Stimulated activated CD8-positive, alpha-beta memory T cell treated with anti-CD3 and anti-CD28 coated beads, Interleukin-4, amount 100 ng/mL, for 1 hour (primary cell): ENCODE measurements at places on chromosomes 11 and 22.

- no peak for DNase-seq
Measured at GRCh38 chr11:76023236-76024068, 182.8 kb downstream of the WNT11 start.

DNA sequence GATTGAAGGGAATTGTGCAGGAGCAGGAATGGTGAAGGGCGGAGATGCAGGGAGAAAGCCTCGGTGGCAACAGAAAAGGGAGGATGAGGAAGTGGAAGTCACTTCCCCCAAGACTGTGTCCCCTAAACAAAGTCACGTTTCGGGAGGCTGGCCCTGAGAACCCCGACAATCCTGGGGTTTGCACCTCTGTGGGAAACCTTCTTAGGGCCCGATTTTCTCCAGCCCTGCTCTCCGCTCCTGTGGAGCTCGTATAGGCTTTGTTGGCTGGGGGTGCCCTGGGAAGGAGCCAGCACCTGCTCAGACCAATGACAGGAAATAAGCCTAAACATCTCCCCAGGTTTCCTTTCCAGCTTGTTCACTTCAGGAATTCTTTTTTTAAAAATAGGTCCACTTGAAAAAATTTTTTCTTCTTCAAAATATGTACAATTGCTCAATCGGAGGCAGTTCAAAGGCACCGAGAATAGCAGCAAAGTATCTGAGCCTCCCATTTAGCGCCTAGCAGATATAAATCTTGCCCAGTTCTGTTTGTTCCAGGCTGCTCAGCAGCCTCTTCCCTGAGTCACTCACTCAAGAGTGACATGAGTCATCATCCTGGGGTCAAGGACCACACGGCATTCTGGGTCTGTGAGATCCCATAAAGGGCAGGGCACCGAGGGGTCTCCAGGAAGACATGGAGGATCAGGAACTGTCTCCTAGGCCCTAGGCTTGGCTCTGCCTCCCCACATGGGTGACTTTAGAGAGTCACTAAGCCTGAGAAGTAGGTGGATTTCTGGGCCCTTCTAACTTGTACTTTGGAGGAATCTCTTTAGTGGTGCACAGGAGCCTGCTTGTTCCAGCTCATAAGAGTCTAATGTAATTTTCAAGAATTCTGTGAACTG lies 34.0 kb downstream of the IRAG1 start:
- DNase-seq: no peak

- no peak for DNase-seq
Measured at GRCh38 chr11:42169191-42169590, 709.7 kb upstream of the LRRC4C start.

- DNase-seq: no peak
Measured at GRCh38 chr11:111743700-111744099, 22.5 kb downstream of the PPP2R1B start.

DNA sequence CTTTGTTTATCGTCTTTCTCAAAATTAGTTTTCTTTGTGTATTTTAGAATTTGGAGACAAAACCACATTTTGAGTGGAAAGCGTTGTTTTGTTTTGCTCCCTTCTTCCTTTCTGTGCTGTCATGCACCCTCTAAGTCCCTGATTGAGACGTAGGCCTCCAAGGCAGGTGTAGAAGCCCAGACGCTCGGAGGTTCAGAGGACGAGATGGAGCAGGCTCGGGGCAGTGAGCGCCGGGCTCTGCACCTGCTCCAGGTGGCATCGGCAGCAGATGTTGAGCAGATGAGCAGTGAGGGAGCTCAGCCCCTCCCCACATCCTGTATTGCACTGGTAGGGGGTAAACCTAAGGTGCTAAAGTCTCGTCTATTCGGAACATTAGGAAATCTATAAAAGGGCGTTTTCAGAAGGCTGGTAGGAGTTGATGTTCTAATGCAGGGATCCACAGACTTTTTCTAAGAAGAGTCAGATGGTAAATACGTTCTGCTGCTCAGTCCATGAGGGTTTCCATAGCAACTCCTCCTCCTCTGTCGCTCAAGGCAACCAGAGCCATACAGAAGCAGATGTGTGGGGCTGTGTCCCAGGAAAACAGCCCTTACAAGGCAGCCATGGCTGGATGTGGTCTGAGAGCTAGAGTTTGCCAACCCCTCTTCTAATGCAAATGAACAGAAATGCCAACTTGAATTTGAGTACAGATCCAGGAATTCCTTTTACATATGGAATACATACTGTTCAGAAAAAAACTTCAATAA lies 724.2 kb downstream of the BRD1 start:
- DNase-seq: no peak

- no peak for DNase-seq
Measured at GRCh38 chr11:129034001-129034400, 91.3 kb upstream of the TP53AIP1 start.

- no peak for DNase-seq
Measured at GRCh38 chr11:15819679-15820286, 536.6 kb downstream of the SOX6 start.

DNA sequence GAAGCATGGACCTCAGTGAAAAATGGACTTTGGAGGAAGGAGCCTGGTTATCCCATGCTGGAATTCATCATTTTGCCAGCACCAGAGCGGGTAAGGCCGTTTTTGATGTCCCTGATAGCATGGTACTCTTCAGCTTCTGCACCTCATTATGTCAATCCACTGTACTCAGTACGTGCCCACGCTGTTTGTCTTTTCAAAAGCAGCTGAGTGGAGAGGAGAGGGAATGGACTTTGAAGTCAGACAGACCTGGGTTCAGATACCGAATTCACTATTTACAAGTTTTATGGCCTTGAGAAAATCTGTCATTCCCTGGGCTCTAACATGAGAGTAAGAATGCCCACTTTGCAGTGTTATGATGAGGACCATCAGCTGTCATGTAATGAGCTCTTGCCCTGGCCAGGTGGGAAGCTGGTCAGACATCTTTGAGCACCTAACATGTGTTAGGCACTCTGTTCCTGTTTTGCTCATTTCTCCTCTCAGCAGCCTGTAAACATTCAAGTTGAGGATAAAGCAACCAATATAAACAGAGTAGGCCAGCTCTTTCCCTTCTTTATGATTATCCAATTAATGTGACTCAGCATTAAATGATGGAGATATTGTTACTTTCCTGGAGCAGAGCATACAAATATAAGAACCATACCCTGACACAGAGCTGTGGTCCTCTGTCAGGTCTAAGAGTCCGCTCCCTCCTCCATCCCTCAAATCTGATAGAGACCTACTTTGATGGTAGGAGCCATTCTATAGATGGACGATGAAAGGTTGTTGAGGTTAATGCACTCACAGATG lies 39.0 kb upstream of the AMOTL1 start:
- no peak for DNase-seq

DNA sequence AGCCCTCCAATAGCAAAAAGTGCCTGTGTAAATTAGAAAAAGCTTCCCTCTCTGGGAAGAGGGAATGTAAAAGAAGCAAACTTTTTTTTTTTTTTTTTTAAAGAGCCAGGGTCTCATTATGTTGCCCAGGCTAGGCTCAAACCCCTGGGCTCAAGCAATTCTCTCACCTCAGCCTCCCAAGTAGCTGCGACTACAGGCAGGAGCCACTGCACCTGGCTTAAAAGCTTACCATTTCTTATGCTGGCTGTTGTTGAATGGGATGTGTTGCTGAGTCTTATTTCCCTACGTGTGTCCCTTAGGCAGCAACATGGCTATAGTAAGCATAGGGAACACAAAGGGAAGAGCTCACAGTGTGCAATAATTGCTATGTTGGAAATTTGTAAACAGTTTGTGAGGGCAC lies 225.5 kb upstream of the CCDC90B start:
- no peak for DNase-seq

DNA sequence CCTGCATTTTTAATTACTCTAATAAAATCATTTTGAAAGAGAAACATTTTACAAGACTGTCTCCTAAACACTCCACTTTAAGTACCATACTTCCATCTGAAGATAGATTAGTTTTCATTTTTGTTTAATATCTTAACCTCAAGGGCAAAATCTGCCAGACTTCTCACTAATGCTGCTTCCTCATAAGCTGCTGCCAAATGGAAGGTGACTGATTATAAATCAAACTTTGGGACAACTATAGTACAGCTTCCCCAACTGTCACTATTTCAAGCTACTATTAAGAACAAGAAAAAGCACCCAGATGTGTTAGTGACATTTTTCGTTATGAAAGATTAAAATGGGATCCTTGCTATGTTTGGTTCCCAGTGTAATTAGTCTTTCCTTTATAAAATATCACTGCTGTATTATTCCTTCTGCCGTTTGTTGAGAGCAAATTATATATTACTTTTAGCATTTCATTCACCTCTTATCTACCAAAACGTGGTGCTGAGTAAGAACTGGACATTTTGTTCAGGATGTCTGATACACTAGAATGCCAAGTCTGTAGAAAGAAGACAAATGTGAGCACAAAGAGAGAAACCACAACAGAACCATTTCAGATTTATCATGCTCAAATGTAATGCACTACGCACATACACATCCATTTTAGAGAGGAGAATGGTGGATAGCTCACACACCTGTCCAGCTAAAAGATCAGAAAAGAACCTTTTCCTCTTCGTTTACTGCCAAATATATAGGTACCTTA lies 312.2 kb upstream of the C11orf87 start:
- DNase-seq: no peak

GRCh38 chr22:40620464-40621046 lies 16.0 kb downstream of the MRTFA start:
- DNase-seq: no peak

GRCh38 chr11:1013631-1013935 lies 22.9 kb downstream of the MUC6 start:
- DNase-seq: no peak

- no peak for DNase-seq
Measured at GRCh38 chr11:33560729-33561128, 139.9 kb downstream of the C11orf91 start.

DNA sequence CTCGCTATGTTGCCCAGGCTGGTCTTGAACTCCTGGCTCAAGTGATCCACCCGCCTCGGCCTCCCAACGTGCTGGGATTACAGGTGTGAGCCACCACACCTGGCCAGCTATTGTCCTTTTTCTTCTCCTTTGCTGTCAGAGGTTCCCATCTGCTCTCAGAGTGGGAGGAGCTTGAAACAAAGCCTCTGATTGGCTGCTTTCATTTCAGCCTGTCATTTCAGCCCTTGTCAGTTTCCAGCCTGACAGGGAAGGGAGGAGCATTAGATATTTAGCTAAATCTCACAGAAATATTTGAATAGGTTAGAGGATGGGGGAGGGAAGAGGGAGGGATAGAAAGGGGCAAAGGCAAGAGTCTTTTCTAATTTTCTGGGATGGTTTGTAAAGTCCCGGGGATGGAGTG lies 8.7 kb downstream of the SLC22A6 start:
- DNase-seq: no peak

DNA sequence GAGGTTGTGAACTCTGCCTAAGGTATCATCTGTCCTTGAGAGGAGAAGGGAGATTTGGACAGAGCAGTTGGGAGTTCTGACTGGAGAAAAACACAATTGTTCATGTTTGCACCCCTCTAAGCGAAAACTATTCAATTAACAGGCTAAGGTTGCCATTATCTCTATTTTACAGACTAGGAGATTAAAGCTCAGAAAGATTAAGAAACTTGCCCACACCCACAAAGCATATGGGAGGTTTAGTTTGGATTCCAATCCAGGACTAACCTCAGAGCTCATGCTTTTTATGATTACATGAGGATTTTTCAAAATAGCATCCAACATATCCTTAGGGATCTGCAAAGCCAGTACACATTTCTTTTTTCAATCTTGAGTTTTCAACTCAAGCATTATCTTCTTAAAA lies 22.0 kb downstream of the GAB2 start:
- DNase-seq: no peak

DNA sequence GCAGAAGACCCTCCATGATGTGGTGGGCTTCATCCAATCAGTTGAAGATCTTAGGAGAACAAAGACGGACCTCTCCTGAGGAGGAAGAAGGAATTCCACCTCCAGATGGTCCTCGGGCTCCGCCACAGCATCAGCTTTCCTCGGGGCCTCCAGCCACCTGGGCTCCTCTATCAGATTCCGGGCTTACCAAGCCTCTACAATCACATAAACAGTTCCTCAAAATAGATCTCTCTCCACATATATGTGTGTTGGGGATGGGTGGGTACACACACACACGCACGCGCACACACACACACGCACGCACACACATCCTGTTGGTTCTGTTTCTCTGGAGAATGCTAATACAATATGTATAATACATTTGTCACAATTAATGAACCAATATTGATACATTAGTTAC lies 18.8 kb upstream of the NLRP6 start:
- no peak for DNase-seq

GRCh38 chr11:67002921-67003411 lies 20.0 kb upstream of the SYT12 start:
- no peak for DNase-seq
